ENCODE measurements at places on chromosomes 16 and 17.

- DNase-seq: no peak
Observed at GRCh38 chr16:13333336-13333735, 431.9 kb downstream of the SHISA9 start.

DNA sequence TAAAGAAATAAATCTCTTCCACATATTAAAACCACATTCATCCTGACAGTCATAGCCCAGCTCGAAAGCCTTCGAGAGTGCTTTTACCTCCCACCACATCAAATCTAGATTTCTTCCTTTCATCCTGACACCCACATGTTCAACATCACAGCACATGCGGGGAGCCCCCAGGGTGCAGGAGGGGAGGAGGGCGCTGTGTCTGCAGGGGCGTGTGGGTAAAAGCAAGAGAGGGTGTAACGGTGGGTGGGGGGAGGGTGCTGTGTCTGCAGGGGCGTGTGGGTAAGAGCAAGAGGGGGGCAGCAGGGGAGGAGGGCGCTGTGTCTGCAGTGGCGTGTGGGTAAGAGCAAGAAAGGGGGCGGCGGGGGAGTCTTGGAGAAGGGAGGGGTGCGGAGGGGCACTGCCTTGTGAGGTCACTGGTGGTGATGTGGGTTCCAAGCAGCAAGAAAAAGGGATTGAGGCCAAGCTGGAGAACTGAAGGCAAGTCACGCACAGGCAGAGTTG is 34.7 kb downstream of the ADCY9 start:
- no peak for DNase-seq

- no peak for DNase-seq
Observed at GRCh38 chr16:70577256-70577698, 53.7 kb downstream of the SF3B3 start.

DNA sequence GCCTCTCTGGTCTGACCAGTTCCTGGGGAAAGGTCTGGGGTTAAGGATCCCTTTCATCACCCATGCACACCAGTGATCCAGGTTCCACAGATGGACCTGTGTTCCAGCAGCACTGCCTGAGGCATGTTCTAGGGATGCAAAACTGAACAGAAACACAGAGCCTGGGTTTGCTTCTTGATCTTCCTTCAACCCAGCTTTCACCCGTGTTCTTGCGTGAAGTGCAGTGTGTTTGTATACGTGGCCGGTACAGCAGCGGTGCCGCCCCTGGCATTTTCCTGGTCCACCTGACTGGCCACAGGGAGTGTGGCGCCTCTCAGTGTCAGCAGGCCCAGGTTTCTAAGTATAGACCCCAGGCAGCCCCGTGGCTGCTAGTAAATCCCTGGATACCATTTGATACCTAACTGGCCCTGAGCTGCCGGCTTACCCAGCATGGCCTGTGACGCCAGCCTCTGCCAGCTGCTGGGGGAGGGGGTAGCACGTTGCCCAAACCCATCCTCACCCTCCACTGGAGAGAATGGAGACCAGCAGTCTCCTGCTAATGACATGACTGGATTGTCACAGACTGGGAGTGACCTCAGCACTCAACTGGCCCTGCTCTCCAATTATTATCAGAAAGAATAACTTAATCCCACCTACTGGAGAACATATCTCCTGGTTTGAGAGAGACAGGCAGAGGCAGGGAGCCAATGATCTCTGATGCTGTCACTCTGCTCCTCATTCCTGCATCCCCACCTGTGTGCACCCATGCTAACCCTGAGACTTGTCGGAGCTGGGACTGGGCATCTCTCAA is 59.2 kb upstream of the LGALS9 start:
- no peak for DNase-seq

DNA sequence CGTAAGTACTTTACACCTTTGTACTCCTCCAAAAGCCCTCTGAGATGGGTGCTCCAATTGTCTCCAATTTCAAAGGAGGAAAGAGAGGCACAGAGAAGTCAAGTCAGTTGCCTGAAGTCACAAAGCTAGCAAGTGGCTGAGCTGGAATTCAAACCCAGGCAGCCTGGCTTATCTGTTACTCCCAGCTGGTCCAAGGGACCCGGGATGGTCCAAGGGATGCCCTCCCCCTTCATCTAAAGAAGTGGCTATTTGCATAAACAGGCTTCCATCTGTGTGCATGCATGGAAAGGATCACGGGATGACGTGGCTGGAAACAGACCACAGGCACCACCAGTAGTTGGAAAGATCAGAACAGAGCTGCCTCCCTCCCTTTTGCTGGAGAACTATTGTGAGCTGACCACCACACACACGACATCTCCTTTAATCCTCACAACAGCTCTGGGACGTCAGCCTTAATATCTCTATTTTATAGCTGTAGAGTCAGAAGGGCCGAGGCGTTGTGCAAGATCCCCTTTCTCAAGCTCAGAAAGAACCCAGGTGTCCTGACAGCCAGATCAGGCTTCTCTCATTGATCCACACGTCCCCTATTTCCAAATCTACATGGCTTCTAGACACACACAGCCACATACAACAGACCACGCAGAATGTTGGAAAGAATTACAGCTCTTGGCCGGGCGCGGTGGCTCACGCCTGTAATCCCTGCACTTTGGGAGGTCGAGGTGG is 10.9 kb upstream of the COL1A1 start:
- no peak for DNase-seq

DNA sequence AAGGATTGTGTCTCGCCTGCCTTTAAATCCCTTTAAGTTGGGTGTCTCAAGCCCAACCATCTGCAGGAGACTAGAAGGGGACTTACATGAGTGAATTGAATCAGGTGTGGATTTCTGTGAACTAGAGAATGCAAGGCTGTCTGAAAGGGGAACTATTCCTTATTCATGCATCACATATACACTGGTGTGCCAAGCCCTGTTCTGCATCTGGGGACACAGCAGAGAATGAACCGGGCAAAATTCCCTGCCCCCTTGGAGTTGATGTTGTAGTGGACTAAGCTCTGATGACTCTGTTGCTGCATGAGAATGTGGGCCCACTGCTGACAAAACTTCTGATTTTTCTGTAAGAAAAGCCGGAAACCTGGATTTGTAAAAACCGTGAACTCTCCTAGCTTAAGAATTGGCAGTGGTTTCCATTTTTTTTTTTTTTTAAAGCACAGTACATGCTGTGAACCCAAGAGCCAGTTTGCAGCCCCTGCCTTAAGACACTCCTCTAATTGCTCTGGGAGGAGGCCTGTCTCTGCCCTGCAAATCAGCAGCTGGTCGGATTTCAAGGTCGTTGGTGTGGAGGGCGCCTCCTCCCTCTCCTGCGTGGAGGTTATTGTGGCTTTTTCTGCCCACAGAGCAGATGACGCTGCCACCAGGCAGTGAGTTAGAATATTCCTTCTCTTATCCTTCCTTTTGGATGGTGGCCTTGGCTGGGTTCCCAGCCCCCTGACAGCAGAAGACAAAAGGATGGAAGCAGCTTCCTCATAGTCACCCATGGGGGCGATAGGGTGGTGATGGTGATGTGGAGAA is 131.0 kb downstream of the PRKCB start:
- DNase-seq: no peak

- no peak for DNase-seq
Observed at GRCh38 chr17:56913000-56913311, 893 bp downstream of the TRIM25 start.

GRCh38 chr16:88022076-88023042 is 71.1 kb downstream of the BANP start:
- DNase-seq: no peak

DNA sequence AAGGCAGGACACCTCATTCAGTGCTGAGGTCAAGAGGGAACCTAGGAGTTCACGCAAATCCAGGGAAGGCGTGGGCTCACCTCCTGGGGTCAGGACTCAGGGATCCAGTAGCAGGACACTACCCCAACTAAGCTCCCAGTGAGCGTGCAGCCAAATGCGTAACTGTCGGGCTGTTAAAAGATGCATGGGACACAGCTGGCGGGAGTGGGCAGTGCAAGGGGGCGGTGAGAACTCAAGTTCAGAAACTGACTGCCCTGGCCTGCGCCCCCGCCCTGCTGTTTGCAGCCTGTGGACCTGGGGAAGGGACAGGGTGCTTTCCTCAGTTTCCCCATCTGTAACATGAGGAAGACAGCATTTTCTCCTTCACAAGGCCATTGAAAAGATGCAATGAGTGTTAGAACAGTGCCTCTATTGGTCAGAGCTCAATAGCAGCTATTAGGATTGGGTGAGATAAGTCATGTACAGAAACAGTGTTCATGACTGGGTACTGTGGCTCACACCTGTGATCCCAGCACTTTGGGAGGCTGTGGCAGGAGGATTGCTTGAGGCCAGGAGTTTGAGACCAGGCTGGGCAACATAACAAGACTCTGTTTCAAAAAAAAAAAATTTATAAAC is 20.2 kb downstream of the CDIPT start:
- DNase-seq: no peak

DNA sequence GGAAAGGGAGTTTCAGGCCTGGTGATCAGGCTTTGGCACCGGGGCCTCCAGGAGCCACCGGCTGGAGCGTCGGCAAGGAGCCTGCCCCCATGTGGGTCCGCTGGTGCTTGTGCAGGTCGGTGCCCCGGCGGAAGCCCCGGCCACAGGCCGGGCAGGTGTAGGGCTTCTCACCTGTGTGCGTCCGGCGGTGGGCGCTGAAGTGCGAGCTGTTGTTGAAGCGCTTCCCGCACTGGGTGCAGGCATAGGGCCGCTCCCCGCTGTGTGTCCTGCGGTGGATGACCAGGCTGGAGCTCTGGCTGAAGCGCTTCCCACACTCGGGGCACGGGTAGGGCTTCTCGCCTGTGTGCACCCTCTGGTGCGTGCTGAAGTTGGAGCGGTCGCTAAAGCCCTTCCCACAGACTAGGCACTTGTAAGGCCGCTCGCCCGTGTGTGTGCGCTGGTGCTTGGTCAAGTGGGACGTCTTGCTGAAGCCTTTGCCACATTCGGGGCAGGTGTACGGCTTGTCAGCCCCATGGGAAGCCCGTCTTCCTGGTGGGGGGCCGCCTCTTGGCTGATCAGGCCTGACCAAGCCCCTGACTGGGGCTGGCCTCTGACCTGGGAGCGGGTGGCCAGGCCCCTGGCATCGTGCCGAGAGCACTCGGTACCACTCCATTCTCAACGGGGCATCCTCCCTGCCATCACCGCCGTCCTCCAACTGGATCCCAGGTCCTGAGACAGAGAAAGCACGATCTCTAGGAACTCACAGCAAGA is 14.4 kb downstream of the ZNF500 start:
- DNase-seq: no peak

- DNase-seq: no peak
Observed at GRCh38 chr17:74466111-74466827, at the start of gene CD300A. Gene CD300A, plus strand, starts transcription at chr17:74466634. Its CDS starts 70 bp downstream, at chr17:74466704.

- DNase-seq: no peak
Observed at GRCh38 chr17:55717898-55718735, 4.5 kb downstream of the TMEM100 start.

DNA sequence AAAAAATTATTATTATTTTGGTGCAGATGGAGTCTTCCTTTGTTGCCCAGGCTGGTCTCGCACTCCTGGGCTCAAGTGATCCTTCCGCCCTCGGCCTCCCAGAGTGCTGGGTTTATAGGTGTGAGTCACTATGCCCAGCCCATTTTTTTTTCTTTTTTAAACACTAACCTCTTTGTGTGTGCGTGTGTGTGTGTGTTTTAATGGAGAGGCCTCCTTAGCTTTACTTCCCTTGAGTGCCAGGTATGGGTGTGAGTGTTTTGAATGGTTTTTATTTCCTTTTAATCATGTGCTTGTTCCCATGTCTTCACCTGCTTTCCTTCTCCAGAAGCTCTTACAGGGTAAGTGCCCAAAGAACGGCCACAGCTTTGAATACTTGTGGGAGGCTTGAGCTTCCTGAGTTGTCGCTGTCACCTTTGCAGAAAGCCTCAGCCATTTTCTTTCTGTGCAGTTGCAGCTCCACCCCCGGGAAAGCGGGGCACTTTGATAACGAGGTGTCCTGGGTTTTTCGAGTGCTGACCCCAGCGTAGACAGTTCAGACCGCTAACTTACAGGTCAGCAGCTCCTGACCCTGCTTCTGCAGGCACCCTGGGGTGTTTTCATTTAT is 22.6 kb downstream of the AKAP1 start:
- DNase-seq: no peak

DNA sequence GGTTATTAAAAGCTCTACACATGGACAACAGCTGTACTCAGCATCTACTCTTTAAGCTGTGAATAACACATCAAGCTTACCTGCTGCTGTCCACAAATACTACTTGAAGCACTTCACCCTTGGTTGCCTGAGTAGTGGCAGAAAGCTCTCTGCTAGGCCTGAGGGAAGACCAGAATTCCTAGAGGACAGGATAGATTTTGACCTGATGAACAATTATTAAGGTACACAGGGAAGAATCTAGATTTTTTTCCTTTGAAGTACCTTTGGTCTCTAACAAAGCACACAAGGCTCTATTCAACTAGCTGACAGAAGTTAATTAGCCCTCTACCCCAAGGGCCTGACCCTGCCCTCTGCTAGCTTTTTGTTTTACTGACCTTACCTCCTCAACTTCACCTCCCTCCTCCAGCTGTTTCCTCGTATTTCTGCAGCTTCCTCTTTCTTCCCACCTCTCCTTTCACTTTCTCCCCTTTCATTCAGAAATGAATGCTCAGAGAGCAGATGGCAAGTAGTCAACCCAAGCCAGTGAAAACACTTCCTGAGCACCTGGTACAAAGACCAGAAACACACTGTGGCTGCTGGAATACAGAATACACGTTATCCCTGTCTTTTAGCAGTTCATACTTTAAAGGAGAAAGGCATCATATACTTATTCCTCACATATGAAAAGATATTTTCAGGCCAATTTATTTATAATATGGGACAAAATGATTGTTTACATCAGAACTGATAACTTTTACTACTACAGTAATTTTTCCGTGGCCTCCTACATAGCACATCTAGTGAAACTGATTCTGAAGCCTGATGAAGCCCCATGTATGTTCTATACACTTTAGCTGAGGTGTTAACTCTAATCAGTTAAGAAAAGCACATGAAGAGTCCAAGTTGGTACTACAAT is 5.7 kb upstream of the VEZF1 start:
- no peak for DNase-seq

DNA sequence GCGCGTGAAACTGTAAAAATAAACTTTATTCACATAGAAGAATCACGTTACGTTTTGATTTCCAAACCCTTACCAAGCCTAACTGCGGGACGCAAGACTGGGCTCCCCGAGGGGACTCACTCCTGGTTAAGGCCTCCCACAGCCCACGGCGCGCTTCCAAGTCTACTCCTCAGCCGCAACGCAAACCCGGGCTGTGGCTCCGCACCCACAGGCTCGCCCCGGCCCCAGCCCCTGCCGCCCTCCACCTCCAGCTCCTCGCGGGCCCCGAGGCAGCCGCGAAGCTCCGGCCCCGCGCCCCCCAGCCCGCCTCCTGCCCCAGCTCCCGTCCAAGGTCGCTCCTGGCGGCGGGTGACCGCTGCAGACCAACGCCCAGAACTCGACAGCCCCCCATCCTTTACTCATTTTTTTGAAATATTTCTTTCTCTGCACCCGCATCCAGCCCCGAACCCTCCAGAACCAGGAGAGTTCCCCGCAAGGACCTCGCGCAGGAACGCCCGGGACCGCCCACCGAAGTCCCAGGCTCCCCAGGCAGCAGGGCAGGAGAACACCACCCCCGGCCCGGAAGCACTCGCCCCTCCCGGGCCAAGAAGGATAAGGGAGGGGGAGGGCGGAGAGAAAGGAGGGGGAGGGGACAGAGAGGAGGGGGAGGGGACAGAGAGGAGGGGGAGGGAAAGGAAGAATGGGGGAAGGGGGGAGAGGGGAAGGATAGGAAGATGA is 912 bp downstream of the USP22 start:
- DNase-seq: no peak

- no peak for DNase-seq
Observed at GRCh38 chr16:86031141-86031678, 132.2 kb downstream of the IRF8 start.

- DNase-seq: no peak
Observed at GRCh38 chr16:62539657-62540056, 503.4 kb upstream of the CDH8 start.

- no peak for DNase-seq
Observed at GRCh38 chr17:1469231-1469852, 13.3 kb upstream of the CRK start.

GRCh38 chr17:28497931-28498330 is 8.2 kb upstream of the FOXN1 start:
- no peak for DNase-seq

Data from SIG-M5 (cell line).